ENCODE measurements at places on chromosomes 4 and X.

GRCh38 chr4:161133586-161134276, 1030.1 kb downstream of the FSTL5 start:
- DNase-seq, result peak; percentile 28

GRCh38 chr4:157804986-157805385, 367.8 kb downstream of the GASK1B start:
- no peak for DNase-seq

- DNase-seq, result no peak
These were observed 44.0 kb upstream of the ZCCHC13 start for GRCh38 chrX:74259885-74260491.

DNA sequence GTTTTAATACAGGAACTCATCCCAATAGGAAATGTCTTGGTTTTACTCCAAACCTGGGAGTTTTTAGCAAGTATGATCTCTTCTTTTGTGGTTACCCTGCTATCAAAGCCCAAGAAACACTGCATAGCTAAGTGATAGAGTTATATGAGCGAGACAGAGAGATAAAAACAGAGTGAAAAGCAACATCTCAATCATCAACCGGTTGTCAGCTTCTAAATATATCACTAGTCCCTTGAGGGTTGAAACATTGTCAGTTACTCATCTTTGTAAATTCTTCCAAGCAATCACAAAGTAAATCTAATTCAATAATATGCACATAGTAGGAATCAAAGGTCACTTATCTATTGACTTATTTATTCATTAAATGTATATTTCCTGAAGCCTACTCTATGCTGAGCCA, 483.9 kb downstream of the IDS start:
- DNase-seq, result no peak

GRCh38 chrX:94097868-94098267, 423.9 kb downstream of the FAM133A start:
- no peak for DNase-seq

GRCh38 chr4:172980219-172980618, 188.4 kb upstream of the GALNT7 start:
- DNase-seq, result no peak

DNA sequence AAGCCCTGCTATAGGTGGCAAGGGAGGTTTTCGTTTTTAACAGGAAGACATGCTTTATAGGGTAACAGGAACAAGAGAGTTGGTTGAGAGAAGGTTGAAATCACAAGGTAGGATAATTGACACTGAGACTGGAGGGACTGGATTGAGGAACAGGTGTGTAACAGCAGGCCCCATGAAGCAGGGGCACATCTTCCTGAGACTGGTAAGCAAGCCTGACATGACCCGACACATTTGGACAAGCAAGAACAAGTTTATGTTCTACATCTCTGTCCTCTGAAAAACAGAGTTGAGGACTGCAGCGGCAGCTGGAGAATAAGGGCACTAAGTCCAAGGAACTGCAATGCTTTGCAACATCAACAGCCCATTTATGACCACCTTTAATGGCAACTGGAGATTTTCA, 5.2 kb downstream of the RPS4X start:
- DNase-seq, result no peak

DNA sequence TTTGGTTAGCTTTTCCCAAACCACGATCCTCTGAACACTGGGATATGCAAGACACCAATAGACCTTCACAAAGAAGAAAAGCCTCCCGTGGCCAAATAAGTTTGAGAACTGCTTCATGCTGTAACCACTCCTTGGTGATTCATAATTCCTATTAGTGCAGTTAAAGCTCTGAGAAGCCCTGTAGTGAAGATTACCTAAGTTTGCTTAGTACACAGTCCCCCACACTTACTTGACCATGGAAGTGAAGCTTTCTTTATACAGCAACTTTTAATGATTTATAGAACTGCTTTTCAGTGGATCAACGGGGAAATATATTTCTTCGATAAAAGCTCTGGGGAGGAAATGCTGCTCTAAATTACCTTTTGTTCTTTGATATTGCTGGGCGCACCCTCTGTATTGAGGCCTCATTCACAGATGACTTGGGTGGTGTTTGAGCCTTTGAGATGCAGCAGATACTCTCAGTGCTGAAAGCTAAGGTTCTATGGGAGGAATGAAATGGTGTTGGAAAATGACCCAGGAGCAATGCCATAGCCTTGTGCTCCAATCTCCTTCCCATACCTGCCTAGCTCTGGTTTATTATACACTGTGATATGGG, 67.4 kb downstream of the CBLL2 start:
- no peak for DNase-seq

- no peak for DNase-seq
These were observed 537.8 kb upstream of the BOD1L1 start for GRCh38 chr4:14165222-14165920.

DNA sequence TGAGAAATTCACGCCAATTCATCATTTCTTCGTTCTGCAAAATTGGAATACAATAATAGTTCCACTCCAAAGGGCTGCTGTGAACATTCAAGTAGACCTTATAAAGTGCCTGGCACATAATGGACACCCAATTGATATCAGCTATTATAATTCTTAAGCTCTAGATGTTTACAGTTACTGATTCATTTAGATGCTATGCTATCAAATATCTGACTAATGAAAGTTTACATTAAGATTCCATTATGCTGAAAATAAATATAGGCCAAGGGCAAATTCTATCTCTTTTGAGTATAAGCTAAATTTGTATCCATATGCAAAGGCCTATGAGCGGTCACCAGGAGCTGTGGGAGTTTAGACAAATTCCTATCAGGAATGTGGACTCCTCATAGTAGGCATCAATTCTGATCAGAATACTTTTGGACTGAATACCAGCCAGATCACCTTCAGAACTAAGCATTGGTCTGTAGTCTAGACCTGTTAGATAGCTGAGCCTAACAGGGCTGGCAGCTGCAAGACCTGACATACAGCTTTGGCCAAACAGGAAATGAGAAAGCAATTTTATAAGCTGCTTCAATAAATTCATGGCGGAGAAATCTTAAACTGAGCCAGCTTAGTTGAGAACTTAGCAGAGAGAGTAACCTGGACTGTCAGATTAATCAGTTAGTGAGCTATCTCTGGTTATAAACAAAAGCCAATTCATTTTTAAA, 384.3 kb upstream of the ACTRT1 start:
- no peak for DNase-seq

DNA sequence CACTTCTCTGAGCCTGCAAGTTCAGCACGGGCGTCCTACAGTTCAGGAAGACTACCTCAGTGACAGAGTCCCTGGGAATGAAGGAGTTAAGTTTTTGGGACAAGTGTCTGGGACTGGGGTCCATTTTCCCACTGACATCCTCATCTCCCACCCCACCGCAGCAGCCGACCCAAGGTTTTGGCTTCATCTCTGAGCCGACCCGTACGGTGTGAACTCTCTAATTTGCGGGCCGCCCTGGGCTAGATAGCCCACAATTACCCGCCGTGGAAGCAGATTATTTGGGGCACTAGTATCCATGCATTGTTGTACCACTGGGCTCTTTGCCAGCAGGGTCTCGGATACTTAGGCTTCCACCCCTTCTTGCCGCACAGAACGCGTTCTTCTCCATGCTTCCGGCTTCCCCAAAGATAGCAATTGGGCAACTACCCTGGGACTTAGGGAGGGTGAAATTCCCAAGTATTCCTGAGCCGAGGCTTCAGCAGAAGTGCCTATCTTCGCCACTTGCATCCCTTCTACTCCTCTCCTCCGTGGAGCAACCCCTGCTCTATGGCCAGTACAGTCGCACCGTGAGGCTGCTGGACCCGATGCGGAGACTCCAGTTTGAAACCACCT, 2.4 kb downstream of the IL1RAPL2 start:
- DNase-seq, result no peak

DNA sequence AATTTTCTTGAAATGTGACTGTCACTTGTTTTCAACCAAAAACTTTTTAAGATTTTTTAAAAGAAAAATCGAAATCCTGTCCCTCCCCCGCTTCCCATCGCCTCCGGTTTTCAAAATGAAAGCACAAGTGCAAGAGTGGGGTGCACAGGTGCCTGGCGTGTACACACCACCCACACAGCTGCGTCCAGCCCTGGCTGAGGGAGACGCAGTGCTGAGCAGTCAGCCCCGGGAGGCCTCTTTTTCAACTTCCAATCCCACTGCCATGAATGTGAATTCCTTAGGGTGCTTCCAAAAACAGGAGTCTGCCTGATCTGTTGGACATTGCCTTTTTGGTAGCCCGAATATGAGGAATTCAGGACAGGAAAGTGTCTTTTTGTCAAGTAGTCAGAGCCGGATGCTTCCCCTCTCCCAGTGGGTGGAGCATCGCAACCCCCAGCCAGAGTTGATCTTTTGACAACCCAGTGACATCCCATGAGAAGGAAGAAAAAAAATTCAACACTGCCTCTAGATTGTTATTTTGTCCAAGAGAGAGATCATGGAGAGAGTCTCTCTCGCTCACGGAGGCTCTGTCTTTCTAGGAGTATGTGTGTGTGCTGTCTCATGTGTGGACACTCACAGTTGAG, 8.9 kb downstream of the PRRG3 start:
- DNase-seq, result no peak

DNA sequence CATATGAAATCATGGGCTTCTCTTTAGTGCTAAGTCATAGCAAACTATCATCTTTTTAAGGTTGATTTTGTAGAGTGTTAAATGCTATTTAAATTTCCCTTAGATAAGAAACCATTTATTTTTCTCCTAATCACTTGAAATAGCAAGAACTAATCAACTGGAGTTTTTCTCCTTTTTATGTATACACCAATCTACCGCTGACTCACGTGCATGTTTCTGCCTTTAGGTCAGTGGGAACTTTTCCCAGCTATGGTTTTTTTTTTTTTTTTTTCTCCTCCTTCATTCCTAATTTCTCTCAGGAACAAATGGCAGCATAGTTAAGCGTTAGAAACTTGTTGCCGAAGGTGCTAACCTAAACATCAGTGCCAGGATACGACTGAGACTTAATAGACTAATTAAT, 176.4 kb downstream of the BMPR1B start:
- no peak for DNase-seq

DNA sequence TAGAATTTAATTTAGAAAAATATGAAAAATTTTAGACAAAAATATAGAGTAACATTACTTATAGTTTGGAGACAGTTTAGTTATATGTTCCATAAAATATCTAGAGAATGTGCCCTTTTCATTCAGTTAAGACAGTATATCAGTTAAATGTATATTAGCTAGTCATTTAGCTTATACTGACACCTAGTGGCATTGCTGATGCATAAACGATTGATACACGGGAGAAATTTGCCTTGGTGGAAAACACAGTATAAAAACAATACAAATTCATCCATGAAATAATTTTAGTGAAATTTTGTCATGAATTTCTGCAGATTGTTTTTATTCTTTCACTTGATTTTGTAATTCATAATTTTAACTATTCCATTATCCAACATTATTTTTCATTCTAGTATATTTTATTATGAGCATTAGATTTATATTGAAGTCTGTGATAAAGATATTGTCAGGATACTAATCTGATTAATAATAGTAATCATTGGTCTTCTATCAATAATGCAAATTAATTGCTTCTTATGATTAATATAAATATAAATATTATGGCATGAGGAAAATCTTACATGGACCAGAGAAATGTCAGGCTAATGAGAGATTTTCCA, 219.0 kb downstream of the TLL1 start:
- DNase-seq, result peak; percentile 64

GRCh38 chrX:31178769-31179125, 106.9 kb upstream of the FTHL17 start:
- no peak for DNase-seq

GRCh38 chrX:141164406-141164805, 12.5 kb downstream of the LDOC1 start:
- no peak for DNase-seq

DNA sequence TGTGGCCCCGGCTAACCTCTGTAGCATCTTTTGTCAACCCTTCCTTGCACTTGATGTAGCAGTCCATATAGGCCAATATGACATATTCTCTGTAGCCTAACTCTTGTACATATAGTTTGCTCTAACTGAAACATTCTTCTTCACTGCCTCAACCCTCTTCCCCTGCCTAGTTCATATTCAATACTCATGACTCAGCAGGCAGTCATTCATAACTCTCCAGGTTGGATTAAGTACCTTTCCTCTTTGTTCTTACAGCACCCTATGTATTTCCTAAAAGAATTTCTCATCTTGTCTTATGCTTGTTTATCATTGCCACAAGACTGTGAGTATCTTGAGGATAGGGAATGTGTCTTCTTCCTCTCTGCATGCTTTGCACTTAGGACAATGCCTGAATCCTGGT, 76.9 kb downstream of the TMLHE start:
- DNase-seq, result no peak

- DNase-seq, result no peak
These were observed 192.9 kb upstream of the TBL1X start for GRCh38 chrX:9271789-9272525.

DNA sequence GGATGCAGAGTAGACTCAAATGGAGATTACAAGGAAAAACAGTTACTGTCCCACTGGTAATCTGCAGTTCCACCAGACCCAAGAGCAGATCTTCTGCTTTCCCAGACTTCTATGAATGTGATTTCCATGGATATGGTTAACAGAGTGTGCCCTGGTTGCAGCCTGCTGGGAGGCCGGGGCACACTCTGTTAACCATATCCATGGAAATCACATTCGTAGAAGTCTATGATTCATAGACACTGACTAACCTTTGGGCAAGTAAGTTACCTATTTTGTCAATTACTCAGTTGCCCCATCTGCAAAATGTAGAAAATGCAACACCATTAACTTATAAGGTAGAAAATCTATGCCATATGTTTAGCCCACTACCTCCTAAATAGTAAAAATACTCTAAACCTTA, 443.1 kb upstream of the PITX2 start:
- no peak for DNase-seq

DNA sequence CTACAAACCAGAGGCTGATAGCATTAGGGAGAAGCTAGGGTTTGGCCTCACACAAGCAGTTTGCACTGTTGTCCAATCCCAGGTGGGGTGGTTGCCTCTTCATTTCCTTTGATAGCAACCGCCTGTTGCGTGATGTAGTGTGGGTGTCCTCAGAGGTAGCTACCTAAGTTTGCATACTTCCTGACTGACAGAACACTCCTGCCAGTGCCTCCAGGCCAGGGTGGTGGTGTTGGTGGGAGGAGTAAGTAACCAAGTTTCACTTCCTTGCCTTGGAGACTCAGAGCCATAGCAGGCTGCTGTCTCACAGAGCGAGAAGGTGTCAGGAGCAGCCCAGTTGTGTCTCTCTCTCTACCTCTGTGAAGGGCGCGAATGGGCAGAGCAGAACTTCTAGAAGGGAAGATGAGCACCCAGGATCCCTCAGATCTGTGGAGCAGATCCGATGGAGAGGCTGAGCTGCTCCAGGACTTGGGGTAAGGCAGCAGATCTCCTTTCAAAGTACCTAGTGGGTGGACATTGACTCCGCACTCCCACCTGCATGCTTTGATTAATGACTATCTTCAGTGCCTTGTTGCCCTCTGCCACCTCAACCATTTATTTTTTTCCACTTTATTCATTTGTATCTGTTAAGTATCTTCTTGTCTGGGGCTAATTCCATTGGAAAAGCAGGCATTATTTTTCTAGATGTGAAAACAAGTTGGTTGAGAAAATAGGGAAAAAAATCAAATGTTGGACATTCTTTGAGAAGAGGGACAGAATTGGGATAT, at the start of gene DAPP1:
TSS of gene DAPP1 (plus strand) at position 283 of the 764 bp plus-strand sequence. CDS start at position 370, 87 bp downstream.
- no peak for DNase-seq

- DNase-seq, result no peak
These were observed 82.7 kb upstream of the FGF13 start for GRCh38 chrX:138794246-138794645.
